ENCODE measurements at places on chromosomes 6 and 20.

GRCh38 chr6:20693466-20694063 is 159.3 kb downstream of the CDKAL1 start:
- no peak for DNase-seq

DNA sequence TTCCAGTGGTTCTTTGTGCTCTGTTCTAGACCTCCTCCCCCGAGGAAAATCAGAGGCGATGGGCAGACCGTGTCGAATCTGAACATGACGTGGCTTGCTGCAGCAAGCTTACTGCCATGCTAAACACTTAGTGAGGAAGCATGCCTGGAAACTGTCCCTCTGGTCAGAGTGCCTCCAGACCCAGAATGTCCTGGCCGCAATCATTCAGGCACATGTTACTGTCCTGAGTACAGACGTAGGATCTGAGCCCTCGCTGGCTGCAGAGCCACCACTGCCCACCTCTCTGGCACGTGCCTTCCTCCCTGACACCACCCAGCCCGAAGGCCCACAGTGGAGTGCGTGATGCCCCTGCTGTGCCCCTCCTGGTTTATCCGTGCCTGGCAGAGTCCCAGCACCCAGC is 163.6 kb downstream of the SYNDIG1 start:
- DNase-seq: no peak

GRCh38 chr6:18515767-18516166 is 128.6 kb downstream of the RNF144B start:
- no peak for DNase-seq

- DNase-seq: no peak
Observed at GRCh38 chr6:33631971-33632557, 10.9 kb downstream of the ITPR3 start.

GRCh38 chr6:35362200-35362599 is 19.8 kb downstream of the PPARD start:
- no peak for DNase-seq

GRCh38 chr6:102300350-102300749 is 906.8 kb downstream of the GRIK2 start:
- no peak for DNase-seq

DNA sequence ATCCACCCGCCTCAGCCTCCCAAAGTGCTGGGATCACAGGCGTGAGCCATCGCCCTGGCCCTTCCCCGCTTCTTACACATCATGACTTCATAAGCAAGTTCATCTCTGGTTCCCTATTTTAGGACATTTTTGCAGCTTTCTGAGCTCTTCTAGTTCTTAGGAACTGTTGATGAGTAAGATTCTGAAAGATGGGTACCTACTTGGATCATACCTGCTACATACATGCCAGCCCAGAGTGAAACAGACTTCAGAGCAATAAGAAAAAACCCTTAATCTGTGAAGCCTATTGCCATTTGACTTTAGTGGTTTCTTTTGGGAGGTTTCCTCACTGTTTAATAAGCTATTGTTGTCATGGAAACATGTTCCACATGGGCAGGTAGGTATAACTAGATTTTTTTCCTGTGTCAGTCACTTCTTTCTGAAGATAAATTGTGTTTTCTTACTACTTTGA is 27.9 kb upstream of the TMEM217 start:
- DNase-seq: no peak

GRCh38 chr6:156946370-156946936 is 169.3 kb downstream of the ARID1B start:
- DNase-seq: no peak

GRCh38 chr6:149851461-149852110 is 12.6 kb downstream of the LRP11 start:
- DNase-seq: no peak

- no peak for DNase-seq
Observed at GRCh38 chr20:33909331-33909921, 84.3 kb upstream of the RALY start.

- DNase-seq: peak; percentile 90
Observed at GRCh38 chr6:68778356-68779020, 143.4 kb downstream of the ADGRB3 start.

DNA sequence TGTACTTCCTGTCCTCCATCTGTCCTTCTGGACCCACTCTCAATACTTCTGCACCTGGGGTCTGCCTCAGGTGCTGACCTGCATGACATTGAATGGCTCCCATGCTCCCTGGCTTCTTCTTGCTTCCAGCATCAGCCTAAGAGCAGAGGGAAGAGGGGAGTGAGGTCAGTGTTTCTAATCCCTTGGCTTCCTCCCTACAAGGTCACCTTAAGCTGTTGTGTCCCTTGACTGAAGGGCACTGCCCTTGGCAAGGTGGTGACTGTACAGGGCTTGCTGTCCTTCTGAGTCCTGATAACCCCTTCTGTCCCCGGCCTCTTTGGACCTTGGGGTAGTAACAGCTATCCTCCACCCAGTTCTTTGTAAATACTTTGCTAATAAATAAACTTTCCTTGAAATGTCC is 9.6 kb downstream of the HLA-DMB start:
- no peak for DNase-seq

GRCh38 chr6:114430534-114431124 is 87.8 kb upstream of the HS3ST5 start:
- peak; percentile 23 for DNase-seq

GRCh38 chr6:154805288-154805911 is 72.2 kb downstream of the SCAF8 start:
- peak; percentile 36 for DNase-seq

DNA sequence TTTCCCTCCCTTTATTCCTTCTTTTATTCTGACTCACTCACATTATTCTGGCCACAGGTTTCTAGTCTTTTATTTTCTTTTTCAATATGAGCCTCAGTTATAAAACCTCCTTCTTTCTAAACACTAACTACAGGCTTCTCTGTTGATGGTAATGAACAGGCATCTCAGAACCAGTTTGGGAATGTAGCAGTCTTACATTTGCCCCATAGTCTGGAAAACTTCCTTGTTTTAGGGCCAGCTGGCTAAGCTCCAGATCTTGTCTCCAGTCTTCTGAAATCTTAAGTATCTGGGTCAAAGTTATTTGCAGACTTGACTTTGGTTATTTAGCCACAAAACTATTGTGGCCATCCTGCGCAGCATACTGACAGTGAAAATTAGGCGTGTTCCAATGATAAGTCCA is 97.0 kb upstream of the MAN1A1 start:
- DNase-seq: no peak

GRCh38 chr6:89984926-89985750 is 90.9 kb downstream of the GJA10 start:
- DNase-seq: peak; percentile 41

GRCh38 chr6:167708501-167709094 is 118.1 kb upstream of the AFDN start:
- no peak for DNase-seq

- no peak for DNase-seq
Observed at GRCh38 chr6:127402890-127403617, 56.1 kb downstream of the KIAA0408 start.

DNA sequence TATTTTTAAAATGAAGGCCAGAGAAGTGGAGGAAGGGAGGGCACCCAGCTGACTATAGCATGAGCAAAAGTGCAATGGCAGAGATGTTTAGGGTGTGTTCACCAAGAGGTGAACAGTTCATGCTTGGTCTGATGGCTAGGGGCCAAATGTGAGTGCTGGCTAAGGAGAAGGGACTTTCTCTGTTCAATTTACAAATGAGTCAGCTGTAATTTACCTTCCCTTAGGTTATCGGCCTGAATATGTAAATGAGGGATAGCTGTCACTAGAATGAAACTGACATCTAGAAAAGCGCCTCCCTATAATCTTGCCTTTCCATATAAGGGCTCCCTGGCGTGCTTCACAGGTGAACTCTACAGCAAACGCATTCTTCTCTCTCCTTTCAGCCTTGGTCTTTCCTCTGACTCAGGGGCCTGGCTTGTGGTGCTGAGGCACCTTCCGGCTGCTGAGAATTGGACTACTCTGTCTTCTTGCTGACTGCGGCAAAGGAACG is 114.7 kb upstream of the BACH2 start:
- DNase-seq: no peak

DNA sequence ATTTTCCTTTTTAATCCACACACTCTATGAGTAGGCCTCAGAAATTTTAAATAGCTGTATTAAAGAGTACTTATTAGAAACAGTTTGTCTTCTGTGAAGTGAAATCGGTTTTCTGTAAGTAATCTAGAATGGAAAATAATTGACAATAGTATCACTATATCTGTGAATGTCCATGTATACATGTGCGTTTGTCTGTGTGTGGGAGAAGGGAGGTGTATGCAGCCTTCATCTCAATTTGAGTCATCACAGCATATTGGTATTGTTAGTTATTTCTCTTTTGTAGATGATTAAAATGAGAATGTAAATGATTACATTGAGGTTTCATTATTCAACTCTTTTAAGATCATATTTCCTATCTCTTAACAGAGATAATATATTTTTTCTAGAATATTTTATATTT is 206.0 kb downstream of the EYS start:
- no peak for DNase-seq

- DNase-seq: no peak
Observed at GRCh38 chr6:164331026-164331425, 916.5 kb downstream of the QKI start.

GRCh38 chr6:35230498-35230897 is 16.7 kb downstream of the SCUBE3 start:
- DNase-seq: no peak

DNA sequence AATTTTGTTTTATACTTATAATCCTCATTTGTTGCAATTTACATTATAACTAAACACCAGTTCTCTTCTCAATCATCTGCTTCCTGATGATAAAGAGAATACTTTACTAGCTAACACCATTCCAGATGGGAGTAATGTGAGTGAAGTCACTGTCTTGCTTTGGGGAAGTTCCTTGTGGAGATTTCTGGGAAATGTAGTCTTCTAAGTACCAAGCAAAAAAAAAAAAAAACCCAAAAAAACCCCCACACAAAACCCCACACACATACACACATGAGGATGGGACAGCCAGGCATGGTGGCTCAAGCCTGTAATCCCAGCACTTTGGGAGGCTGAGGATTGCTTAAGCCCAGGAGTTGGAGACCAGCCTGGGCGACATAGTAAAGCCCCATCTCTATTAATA is 2.2 kb upstream of the SNPH start:
- no peak for DNase-seq

- DNase-seq: no peak
Observed at GRCh38 chr6:2971420-2972218, at the start of gene SERPINB6. Gene SERPINB6 (minus strand): TSS chr6:2971567. CDS start chr6:2959332, 12,235 bp downstream.

DNA sequence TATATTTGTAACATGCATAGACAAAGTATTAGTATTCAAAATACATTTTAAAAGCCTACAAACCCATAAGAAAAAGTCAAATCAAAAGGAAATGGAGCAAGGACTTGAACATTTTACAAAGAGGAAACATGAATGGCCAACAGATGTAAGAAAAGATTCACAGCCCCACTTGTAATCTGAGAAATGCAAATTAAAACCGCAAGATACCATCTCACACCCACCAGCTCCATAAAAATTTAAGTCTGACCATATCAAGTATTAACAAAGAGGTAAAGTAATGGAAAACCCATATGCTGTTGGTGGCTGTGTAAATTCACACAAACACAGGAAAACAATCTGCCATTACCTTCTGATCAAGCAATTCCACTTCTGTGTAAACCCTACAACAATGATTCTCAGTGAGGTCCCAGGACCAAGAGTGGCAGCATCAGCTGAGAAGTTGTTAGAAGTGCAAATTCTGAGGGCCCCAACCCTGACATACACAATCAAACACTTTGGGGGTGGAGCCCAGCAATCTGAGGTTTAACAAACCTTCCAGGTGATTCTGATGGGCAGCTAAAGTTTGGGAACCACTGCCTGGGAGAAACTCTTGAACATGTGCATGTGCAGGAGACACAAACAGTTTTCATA is 30.9 kb downstream of the BCL2L1 start:
- no peak for DNase-seq

GRCh38 chr6:56356426-56356825 is 109.0 kb upstream of the COL21A1 start:
- peak; percentile 65 for DNase-seq

GRCh38 chr6:20847904-20848303 is 313.6 kb downstream of the CDKAL1 start:
- no peak for DNase-seq

DNA sequence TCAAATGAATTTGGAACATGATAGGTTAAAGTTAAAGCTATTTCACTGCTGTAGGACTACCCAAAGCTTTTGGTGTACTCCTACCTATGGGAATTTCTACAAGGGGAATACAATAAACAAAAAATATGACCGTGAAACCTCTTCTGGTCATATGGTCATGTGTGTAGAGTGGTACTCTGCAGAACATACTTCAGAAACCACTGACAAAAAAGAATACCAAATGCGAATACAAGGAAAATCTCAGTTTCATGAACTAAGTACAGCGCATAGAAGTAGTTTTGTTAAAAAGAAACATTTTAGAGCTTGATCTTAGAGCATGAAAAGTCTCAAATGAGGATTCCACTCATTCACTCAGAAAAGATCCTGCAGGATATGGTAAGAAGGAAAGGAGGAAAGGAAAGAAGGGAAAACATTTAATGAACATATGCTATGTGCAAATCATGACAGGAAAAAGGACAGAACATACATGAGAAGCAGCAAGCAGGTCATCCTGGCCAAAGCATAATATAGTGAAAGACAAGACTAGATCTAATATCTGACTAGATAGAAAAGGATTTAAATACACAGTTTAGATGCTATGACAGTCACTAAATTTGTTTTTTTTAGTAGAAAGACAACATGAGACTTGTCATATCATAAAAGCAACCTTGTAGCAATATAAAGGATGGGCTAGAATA is 36.5 kb downstream of the SNX14 start:
- DNase-seq: no peak

- peak; percentile 3 for DNase-seq
Observed at GRCh38 chr6:95866732-95867131, 149.0 kb upstream of the FUT9 start.

- DNase-seq: no peak
Observed at GRCh38 chr20:50054626-50055511, 58.1 kb downstream of the UBE2V1 start.

DNA sequence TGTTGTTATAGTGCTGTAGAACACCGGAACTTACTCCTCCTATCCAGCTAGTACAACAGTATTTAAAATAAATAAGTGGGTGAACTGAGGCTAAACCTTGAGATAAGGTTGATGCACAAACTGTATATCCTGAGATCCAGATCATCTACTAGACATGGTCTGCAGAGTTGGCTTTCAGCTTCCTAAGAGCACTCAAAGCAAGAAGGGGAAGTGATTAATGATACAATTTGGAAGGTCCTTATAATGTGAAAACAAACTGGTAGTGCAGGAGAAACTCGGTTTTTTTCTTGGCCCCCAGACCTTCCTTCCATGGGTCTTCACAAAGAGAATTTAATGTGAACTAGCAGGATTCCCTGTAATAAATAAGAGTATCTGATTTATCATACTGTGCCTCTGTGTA is 27.4 kb upstream of the RREB1 start:
- no peak for DNase-seq

GRCh38 chr20:36881888-36882287 is 6.0 kb downstream of the TLDC2 start:
- DNase-seq: no peak

- no peak for DNase-seq
Observed at GRCh38 chr6:167212713-167213005, 54.9 kb upstream of the GPR31 start.

- no peak for DNase-seq
Observed at GRCh38 chr6:143321491-143322086, 128.9 kb downstream of the ADAT2 start.

All from NCI-H446 treated with DMSO at 0.1 percent for 48 hours (cell line).